ENCODE measurements at places on chromosomes 2 and 18. TPM values are rescaled to one million over a fixed set of nuclear protein-coding genes. Genes with fewer than 3 reads are reported as not detected.

- no peaks in the 10 kb centered on the region for H3K4me1 ChIP-seq
- no peak for DNase-seq
- H3K27ac ChIP-seq, result no peak overlapping the region
- H3K36me3 ChIP-seq, result no peaks in the 10 kb centered on the region
These were observed 494.7 kb upstream of the SETBP1 start for GRCh38 chr18:44186001-44186400.

GRCh38 chr2:239602290-239603282, 201.8 kb upstream of the HDAC4 start:
- H3K4me3 ChIP-seq, result no peak overlapping the region
- no peaks in the 10 kb centered on the region for H3K36me3 ChIP-seq
- H3K4me1 ChIP-seq, result peaks cover 18% of the 10 kb centered on the region
- no peaks in the 10 kb centered on the region for H3K27me3 ChIP-seq

WNT10A gene
- total RNA-seq, result 1.1 TPM

DNA sequence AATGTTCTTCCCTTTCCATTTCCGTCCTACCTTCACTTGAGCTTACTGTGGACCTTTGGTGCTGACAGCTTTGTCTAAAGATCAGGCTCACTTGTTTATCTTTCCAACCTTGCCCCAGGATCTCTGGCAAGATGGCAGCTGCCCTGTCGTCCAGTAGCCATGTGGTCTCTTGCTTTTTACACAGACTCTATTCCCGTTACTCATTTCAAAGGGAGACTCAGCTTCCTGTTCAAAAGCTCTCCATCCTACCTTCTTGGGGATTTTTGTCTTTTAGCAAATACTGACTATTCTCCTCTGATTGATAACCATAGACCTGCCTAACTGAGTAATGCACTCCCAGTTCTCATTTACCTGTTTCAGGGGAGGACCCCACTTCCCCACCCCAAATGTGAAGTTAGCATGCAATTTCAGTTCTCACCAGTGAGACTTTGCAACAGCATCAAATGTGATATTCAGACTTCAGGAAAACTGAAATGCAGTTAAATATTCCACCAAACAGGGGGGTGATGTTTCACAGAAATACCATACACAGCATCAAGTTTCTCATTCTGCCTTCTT, 184.4 kb downstream of the MYO3B start:
- no peaks in the 10 kb centered on the region for H3K36me3 ChIP-seq
- no peaks in the 10 kb centered on the region for H3K4me1 ChIP-seq
- no peak overlapping the region for H3K4me3 ChIP-seq
- H3K27me3 ChIP-seq, result no peaks in the 10 kb centered on the region
- DNase-seq, result no peak
- no peak overlapping the region for H3K27ac ChIP-seq

DNA sequence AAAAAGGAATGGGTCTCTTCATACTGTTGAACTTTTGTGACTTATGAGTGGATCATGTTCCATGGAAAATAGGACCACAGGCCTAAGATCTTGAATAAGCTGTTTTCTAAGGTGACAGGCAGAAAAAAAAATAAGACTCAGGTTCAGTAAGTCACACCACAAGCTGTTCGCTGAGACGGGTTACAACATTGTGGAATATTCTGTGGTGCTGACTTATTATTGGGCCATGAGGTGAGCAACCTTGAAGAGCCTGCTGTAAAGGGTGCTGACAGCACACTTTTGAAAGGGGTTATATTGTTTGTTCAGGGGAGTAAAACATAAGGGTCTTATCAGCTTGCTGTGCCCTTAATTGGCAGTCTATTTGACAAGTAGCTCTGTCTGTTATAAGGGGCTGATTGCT, 439.8 kb upstream of the SLC14A2 start:
- no peaks in the 10 kb centered on the region for H3K27me3 ChIP-seq
- no peak for DNase-seq

DNA sequence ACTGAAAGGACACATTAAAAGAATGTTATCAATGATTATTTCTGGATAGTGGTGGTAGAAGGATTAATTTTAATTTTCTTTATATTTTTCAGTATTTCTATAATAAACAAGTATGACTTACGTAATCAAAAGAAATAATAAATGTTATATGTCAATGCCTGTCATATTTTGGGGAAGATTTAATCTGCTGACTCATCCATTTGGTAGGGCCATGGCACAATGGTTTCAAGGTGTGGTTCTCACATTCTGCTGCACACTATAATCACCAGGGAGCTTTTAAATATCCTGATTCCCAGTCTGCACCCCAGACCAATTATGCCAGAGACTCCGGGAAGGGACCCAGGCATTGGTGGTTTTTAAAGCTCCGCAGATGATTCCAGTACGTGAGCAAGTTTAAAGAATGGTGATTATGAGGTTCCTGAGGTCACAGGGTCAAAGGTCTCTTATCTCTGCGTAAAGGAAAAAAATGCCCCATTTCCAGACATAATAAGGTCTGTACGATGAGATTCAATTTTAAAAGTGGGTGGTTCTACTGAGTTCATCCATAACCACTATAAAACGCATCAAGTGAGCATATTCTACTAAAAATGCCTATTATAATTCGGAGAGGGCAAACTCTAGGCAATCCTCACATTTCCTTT, 27.2 kb downstream of the WIPF1 start:
- H3K36me3 ChIP-seq, result peaks cover 93% of the 10 kb centered on the region
- H3K27me3 ChIP-seq, result no peaks in the 10 kb centered on the region
- DNase-seq, result no peak
- H3K27ac ChIP-seq, result no peak overlapping the region
- H3K4me3 ChIP-seq, result no peak overlapping the region

- H3K27me3 ChIP-seq, result no peaks in the 10 kb centered on the region
- peak within 1 kb of the TSS; percentile 62 for H3K4me3 ChIP-seq
These were observed at the start of gene ARHGAP15 for GRCh38 chr2:143128681-143129580. ARHGAP15 (plus strand) TSS chr2:143129419.

IL1F10 gene
- not detected for total RNA-seq

- no peaks in the 10 kb centered on the region for H3K27me3 ChIP-seq
- no peaks in the 10 kb centered on the region for H3K4me1 ChIP-seq
- H3K36me3 ChIP-seq, result no peaks in the 10 kb centered on the region
- no peak for DNase-seq
- H3K4me3 ChIP-seq, result no peak overlapping the region
These were observed 17.2 kb upstream of the IL37 start for GRCh38 chr2:112893752-112894151.

DNA sequence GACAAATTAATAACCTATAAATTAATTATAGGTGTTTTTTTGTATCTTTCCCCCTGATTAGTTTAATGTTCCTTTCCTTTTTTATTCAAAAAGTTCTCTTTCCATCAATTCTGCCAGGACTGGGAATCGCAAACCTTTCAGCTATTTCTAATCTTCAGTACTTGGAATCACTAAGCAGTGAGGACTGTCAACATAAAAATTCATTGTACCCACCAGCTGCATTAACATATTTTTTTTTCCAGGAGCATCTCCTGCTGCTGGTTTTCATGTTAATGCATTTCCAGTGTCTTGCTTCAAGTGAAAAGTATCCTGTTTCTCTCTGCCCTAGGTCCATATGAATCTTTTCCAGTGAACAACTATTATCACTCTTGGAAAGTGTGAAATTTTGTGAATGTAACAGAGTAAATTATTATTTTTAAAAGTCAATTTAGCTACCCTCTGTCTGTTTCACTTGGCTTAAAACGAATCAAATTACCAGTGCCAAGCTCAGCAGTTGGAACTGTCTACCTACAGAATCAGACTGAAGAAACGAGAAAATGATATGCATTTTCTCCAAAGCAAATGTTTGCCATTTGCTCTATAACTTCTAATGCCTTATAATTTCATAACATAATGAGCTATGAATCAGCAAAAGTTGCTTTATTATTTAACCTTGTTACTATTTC, 804.4 kb downstream of the EPHA4 start:
- H3K36me3 ChIP-seq, result no peaks in the 10 kb centered on the region
- DNase-seq, result no peak
- H3K27me3 ChIP-seq, result no peaks in the 10 kb centered on the region
- no peaks in the 10 kb centered on the region for H3K4me1 ChIP-seq

MYOM1 gene
- total RNA-seq, result 1.1 TPM

TMEM178A gene
- total RNA-seq, result 0.66 TPM

ALPG gene
- total RNA-seq, result 0.24 TPM

GRCh38 chr2:233443511-233444183, 89.4 kb downstream of the DGKD start:
- peak; percentile 68 for DNase-seq
- no peak overlapping the region for H3K4me3 ChIP-seq
- no peaks in the 10 kb centered on the region for H3K27me3 ChIP-seq
- no peak overlapping the region for H3K27ac ChIP-seq
- peaks cover 3% of the 10 kb centered on the region for H3K4me1 ChIP-seq

GRCh38 chr2:36727550-36727949, 31.0 kb downstream of the VIT start:
- no peak overlapping the region for H3K4me3 ChIP-seq
- no peaks in the 10 kb centered on the region for H3K4me1 ChIP-seq
- no peaks in the 10 kb centered on the region for H3K36me3 ChIP-seq
- no peaks in the 10 kb centered on the region for H3K27me3 ChIP-seq

- no peaks in the 10 kb centered on the region for H3K27me3 ChIP-seq
- H3K27ac ChIP-seq, result no peak overlapping the region
- H3K36me3 ChIP-seq, result peaks cover 83% of the 10 kb centered on the region
- no peak overlapping the region for H3K4me3 ChIP-seq
- peaks cover 5% of the 10 kb centered on the region for H3K4me1 ChIP-seq
These were observed 9.2 kb downstream of the DTYMK start for GRCh38 chr2:241677392-241677791.

EPAS1 gene
- 3.1 TPM for total RNA-seq

SGPP2 gene
- 5.4 TPM for total RNA-seq

DNA sequence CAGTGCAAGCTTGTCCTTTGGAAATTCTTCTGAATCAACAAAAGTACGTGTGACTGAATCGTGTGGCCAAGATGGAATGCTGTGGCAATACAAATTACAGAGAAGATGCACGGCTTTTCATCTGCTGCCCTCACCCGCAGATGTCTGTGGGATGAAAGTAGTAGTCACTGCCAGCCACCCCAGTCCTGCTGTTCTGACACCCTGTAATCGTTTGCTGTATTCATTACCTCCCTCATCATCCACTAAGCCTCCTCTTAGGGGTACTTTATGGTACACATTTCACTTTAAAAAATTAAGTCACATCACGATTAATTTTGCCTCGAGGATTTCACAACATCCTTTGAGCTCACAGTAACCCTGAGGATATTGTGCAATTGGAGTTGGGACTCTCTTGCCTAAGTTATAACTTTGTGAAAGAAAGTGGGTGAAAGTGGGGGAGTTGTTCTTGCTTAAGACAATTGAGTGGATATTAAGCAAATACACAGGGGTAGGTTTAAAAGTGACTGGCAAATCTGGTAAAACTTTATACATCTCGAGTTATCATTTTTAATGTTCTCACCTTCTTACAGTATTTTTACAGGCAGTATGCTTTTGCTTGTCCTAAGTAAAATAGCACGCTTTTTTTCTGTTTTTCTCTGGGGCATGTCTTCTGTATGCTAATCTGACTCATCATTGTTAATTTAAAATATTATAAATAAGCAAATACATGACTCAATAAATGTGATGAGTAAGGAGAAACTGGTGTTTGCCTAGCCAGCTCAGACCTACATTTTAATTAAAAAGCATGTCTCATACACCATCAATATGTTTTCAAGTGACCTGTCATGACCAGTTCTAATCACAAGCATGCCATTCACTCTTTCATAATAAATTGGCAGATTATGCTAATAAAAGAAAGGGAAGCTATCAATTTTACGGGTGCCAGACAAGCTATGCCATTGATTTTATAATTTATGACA, 680.9 kb downstream of the IRS1 start:
- H3K27ac ChIP-seq, result no peak overlapping the region
- H3K27me3 ChIP-seq, result no peaks in the 10 kb centered on the region
- no peaks in the 10 kb centered on the region for H3K36me3 ChIP-seq
- H3K4me3 ChIP-seq, result no peak overlapping the region
- no peaks in the 10 kb centered on the region for H3K4me1 ChIP-seq

DNA sequence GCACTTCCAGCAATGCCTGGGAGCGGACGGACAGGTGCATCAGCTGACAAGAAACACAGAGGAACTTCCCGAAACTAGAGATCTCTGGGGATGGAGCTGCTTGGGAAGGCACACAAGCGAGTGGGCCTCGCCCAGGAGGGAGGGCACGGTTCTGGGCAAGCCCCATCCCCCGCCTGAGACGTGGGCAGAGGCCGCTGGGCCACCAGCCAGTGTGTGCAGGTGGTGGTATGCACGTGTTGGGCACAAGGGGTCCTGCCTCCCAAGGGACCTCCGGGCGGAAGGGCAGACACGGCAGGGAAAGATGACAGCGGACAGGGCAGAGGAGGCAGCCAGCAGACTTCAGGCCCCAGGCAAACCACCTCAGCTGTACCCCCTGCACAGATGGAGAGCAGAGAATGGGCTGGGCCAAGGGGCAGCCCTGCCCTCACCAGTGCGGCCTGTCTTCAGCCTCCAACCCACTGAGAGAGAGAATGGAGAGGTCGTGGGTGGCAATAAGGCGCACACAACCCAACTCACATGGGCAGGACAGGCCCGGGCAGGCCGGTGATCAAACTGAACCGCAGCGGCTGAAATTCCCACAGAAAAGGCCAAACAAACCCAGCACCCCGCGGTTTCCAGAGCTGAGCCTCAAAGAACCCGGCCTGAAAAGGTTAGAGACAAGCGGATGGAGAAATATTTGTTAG, 51.2 kb downstream of the HDAC4 start:
- H3K4me1 ChIP-seq, result peaks cover 5% of the 10 kb centered on the region
- no peaks in the 10 kb centered on the region for H3K27me3 ChIP-seq
- H3K36me3 ChIP-seq, result peaks cover 42% of the 10 kb centered on the region
- H3K27ac ChIP-seq, result no peak overlapping the region
- no peak for DNase-seq

DNA sequence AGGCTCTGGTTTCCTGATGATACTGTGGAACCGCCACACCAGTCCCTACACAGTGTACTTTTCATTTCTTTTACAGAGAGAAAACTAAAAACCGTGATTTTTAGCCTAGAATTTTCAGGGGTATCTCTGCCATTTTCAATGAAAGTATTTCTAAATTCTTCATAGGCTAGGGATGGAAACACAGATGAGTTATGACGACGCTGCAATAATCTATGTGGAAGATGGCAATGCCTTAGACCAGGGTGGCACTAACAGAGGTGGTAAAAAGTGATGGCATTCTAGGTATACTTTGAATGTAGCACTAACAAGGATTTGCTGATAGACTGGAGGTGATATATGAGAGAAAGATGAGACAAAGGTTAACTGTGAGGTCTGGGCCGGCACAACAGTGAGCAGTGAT, 56.5 kb downstream of the TTC21B start:
- H3K4me1 ChIP-seq, result no peaks in the 10 kb centered on the region
- H3K27me3 ChIP-seq, result no peaks in the 10 kb centered on the region
- H3K4me3 ChIP-seq, result no peak overlapping the region

LRRC30 gene
- total RNA-seq, result 0.14 TPM

- H3K4me3 ChIP-seq, result no peak overlapping the region
- H3K27ac ChIP-seq, result no peak overlapping the region
- no peaks in the 10 kb centered on the region for H3K27me3 ChIP-seq
- no peaks in the 10 kb centered on the region for H3K4me1 ChIP-seq
- no peaks in the 10 kb centered on the region for H3K36me3 ChIP-seq
These were observed 147.9 kb downstream of the MCFD2 start for GRCh38 chr2:46767706-46768105.

GNAL gene
- total RNA-seq, result 1.7 TPM

GRCh38 chr2:40554665-40555294, 102.9 kb upstream of the SLC8A1 start:
- H3K27ac ChIP-seq, result no peak overlapping the region
- no peaks in the 10 kb centered on the region for H3K27me3 ChIP-seq
- DNase-seq, result peak; percentile 55

All from thymus (tissue), 14 donors.